Muscle of leg (tissue), 16 donors: ENCODE measurements at places on chromosomes 5 and 9.

DNA sequence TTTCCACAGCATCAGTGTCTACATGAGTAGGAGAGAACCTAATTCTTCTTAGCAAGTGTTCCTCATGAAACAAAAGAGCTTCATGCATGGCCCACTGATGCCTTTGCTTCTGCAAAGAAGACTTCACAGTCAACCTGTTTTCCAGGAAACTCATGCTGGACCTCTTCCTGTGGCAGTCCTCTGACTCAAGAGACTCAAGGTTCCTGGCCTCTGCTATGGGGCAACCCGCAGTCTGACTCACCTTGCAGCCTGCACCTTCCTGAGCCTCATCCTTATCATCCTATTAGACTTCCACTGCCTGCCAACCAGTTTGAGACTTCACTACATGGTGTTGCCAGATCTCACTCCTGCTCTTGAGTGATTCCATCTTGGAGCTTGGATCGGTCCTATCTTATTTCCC, 17.6 kb upstream of the AGGF1 start:
- DNase-seq = no peak

- no peak for DNase-seq
Observed at GRCh38 chr5:180078348-180078747, 6.8 kb upstream of the RNF130 start.

GRCh38 chr5:84088996-84089395, 295.7 kb downstream of the EDIL3 start:
- DNase-seq = peak; percentile 18

- DNase-seq = no peak
Observed at GRCh38 chr5:153613144-153613543, 122.7 kb downstream of the GRIA1 start.

GRCh38 chr9:6780690-6781089, 22.9 kb downstream of the KDM4C start:
- DNase-seq = no peak

GRCh38 chr5:61279725-61280124, 52.3 kb upstream of the ZSWIM6 start:
- no peak for DNase-seq

GRCh38 chr9:3244963-3245653, 280.7 kb downstream of the RFX3 start:
- DNase-seq = no peak

DNA sequence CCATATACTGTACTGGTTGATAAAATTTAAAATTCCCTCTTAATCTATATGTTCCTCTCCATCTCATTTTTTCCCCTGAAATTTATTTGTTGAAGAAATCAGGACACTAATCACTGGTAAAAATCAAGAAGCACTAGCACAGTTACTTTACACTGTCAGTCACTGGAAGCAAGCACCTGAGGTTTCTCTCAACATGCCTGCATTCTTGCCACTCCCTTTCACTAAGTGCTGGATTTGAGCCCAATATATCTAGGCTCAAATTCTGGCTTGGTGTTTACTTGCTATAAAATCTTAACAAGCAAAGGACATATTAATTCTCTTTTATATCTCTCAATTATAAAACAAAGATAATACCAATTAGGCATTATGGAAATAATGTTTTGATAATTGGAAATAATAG, 58.6 kb downstream of the DIAPH1 start:
- peak; percentile 67 for DNase-seq

DNA sequence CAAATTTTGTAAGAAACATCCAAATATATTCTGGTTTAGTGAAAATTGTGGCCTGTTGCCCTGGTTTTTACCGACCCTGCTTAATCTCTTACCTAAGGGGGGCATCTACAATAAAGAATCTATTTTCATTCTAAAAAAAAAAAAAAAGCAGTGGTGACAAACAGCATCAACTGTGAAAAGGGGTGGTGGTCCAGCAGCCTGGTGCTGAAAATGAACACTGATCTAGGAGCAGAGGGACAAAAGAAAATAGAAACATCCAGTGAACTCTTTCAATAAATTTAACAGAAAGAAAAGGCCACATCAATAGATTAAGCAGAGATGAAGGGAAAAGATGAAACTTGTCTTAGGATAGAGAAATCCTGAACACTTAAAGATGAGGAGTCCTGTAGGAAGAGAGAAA, 348.7 kb upstream of the GRAMD2B start:
- no peak for DNase-seq
